ENCODE measurements at places on chromosomes 4 and X.

DNA sequence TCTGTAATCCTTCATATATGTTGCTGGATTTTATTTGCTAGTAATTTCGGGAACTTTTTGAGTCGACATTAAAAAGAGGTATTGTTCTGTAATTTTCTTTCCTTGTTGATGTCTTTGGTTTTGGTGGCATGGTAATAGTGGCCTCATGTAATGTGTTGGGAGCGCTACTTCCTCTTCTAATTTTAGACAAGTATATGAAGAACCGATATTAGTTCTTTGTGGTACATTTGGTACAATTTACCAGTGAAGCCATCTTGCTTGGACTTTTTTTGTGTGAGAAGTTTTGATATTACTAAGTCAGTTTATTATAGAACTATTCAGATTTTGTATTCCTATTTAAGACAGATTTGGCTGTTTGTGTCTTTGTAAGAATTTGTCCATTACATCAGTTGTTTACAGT is 669.2 kb upstream of the AADAT start:
- no peak for DNase-seq

- no peak for DNase-seq
Measured at GRCh38 chr4:1291996-1292702, 2.5 kb downstream of the MAEA start.

- DNase-seq, result no peak
Measured at GRCh38 chr4:155391932-155392331, 15.2 kb upstream of the MAP9 start.

- no peak for DNase-seq
Measured at GRCh38 chrX:54171527-54172250, 11.4 kb downstream of the FAM120C start.
